Femur (tissue), 1 donor: ENCODE measurements at places on chromosomes 16 and 17.

- DNase-seq, result peak; percentile 93
Observed at GRCh38 chr16:88264641-88265285, 118.0 kb upstream of the ZNF469 start.

GRCh38 chr16:65667011-65667578 is 545.2 kb upstream of the CDH11 start:
- DNase-seq, result no peak

- no peak for DNase-seq
Observed at GRCh38 chr16:79391395-79391794, 209.1 kb downstream of the MAF start.

GRCh38 chr17:34246446-34246845 is 8.6 kb upstream of the CCL2 start:
- no peak for DNase-seq

GRCh38 chr16:86384263-86384649 is 126.1 kb upstream of the FOXF1 start:
- no peak for DNase-seq

DNA sequence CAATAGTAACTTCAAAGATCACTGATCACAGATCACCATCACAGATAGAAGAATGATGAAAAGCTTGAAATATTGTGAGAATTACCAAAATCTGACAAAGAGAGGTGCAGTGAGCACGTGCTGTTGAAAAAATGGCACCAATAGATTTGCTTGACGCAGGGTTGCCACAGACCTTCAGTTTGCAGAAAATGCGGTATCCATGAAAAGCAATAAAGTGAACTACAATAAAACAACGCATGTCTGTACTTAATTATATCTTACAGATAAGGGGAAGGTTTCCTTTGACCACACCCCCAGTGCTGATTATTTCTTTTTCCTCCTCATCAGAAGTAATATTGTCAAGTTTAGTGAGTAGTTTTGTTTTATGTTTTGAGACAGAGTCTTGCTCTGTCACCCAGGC is 21.1 kb upstream of the PYDC1 start:
- DNase-seq, result no peak

DNA sequence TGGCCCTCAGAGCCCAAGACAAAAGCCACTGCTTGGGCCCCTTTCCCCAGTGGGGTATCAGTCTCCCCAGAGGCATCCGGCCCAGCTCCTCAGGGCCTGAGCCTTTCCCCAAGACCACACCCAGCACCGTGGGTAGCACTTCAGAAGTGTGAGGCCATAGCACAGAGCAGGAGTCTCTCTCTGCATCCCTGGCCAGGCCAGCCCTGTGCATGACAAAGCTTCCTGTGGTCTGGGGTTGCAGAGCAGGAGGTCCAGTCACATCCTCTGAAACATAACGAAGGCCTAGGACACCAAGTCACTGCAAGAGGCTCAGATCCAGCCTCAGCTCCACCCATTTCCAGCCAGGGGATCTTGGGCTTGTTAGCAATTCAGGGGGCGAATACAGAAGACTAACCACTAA is 56.8 kb upstream of the ZNF423 start:
- no peak for DNase-seq

GRCh38 chr16:22322741-22323140 is 25.5 kb downstream of the POLR3E start:
- DNase-seq, result no peak

DNA sequence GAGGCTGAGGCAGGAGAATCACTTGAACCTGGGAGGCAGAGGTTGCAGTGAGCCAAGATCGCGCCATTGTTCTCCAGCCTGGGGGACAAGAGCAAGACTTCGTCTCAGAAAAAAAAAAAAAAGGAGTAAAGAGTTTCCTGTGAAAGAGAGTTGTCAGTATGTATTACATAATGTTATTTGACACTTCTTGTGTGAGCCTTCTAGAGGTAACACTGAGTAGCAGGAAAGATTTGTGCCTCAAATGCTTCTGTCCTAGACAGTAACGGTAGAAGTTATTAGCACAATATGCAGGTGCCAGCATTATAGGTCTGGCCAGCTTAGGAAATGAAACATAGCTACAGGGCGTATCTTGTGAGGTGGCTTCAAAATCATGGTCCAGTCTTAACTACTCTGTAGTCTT is 6.2 kb downstream of the RPS6KB1 start:
- no peak for DNase-seq

DNA sequence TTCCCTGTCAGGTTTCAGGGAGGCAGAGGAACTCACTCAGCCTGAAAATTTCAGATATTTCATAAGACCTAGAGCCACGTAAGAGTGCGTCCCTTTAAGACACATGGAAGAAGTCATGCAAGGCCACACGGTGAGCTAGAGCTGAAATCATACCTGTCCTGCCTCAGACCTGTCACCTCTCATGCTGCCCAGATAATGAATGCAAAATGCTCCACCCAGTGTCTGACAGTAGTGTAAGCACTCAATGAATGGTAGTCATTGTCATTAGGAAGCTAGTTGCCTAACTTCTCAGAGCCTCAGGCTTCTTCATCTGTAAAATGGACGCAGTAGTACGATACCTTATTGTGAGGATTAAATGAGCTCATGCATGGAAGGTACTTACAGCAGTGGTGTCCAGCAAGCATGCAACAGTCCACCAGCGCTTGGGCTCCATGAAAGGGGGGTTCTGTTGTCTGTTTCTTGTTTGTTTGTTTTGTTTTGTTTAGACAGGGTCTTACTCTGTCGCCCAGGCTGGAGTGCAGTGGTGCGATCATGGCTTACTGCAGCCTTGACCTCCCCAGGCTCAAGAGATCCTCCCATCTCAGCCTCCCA is 60.7 kb downstream of the WSB1 start:
- no peak for DNase-seq

GRCh38 chr17:40469805-40470675 is 26.8 kb downstream of the IGFBP4 start:
- DNase-seq, result no peak
